GM04504 (cell line): ENCODE measurements at places on chromosomes 5 and 9.

GRCh38 chr5:36624277-36624676 lies 17.9 kb downstream of the SLC1A3 start:
- no peak for DNase-seq

DNA sequence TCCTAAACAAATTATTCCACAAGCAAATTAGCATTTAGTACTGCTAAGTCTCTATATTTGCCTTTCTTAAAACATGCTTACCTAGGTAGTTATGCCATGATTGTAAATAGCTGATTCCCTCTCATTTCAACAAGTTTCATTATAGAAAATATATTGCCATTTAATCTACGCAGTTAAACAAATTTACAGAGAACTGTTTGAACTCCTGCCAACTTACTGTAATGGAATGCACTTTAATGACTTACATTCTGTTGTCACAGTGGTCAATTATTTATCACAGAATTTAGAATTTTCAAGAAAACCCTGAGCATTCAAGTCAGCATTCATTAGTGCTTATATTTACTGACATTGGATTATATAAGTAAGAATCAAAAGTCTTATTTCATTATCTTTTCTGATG lies 19.6 kb downstream of the SLC38A9 start:
- DNase-seq, result no peak

DNA sequence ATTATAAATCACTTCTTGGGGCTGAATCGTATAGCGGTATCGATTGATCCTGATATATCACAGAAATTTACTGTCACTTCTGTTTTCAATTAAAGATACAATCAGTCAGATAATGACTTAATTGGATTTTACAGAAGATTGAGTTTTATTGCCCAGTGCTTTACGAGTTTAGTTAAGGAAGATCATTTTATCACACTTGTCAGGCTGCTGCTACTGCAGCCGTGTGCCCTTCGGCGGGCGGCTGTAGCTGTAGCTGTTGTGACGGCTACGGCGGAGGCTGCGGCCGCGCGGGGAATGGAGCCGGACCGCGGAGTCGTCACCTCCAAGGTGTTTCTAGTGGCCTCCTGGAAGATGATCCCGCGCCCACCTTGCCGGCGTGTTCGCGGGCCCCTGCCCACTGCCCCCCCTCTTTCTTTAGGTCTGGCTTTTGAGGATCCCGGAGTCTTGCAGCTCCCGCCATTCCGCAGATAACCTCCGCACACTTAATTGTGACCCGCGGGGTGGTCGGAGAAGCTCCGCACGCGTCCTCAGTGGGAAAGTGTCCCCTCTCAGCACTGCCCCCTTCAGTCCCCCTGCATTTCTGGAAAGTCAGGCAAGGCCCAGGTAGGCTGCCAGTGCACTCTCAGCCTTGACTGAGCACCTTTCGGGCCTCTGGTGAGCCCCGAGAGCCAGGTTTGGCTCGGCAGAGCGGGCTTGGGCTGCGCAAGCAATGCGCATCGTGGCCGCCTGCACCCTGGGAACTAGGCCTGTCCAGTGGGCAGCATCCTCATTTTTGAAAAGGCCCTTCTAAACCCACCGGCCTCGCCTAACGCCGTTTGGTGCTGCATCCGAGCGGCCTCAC lies 6.9 kb upstream of the DMRT3 start:
- no peak for DNase-seq

GRCh38 chr5:137997726-137998213 lies 35.1 kb downstream of the FAM13B start:
- DNase-seq, result no peak
